Left lung (tissue), 14 donors: ENCODE measurements at places on chromosomes 1 and 21. TPM values are rescaled to one million over a fixed set of nuclear protein-coding genes. Genes with fewer than 3 reads are reported as not detected.

DNA sequence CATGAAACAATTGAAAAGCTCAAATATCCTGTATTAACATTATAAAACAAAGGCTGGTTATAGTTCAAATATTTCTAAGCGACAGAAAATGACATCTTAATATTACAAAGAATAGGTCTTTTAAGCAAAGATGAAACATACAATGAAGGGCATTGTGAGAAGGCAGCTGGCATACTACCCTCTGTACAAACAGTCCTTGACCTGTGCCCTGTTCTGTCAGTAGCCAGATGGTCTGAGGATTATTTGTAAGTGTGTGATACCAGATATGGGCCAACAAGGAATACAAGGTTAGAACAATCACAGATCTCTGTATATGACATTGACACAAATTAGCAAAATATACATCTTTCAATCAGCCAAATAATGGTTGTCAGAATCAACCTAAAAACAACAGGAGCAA lies 1350.4 kb downstream of the AMY1C start:
- DNase-seq: no peak

- DNase-seq: no peak
Observed at GRCh38 chr1:165895451-165895871, 68.0 kb downstream of the UCK2 start.

- DNase-seq: no peak
Observed at GRCh38 chr21:45570826-45571601, 28.8 kb upstream of the SLC19A1 start.

- no peak for DNase-seq
Observed at GRCh38 chr1:91557826-91558225, 57.2 kb downstream of the CDC7 start.

C8B gene
- polyA plus RNA-seq: 0.09 TPM
